ENCODE measurements at places on chromosomes 6 and 20.

- no peak for DNase-seq
These were observed 31.3 kb upstream of the CHD6 start for GRCh38 chr20:41649489-41649888.

DNA sequence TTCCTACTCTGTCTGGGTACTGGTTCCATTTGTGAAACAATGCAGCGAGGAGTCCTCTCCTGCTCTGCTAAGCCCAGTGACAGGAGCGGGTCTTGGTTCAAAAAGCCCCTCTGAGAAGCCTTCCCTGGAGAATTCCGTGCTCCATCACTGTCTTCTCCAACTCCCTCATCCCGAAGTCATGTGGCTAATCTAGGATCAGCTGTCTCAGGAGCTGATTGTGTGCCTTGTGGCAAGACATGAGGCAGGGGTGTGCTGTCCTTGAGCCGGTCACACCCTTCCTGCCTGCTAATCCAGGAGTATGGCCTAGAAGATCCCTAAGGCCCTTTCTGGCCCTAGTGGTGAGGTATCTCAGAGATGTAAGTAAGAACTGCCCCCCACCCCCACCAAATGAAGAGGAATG is 72.0 kb downstream of the EFCAB8 start:
- no peak for DNase-seq

- no peak for DNase-seq
These were observed 280.3 kb upstream of the SYNCRIP start for GRCh38 chr6:85923013-85923430.

DNA sequence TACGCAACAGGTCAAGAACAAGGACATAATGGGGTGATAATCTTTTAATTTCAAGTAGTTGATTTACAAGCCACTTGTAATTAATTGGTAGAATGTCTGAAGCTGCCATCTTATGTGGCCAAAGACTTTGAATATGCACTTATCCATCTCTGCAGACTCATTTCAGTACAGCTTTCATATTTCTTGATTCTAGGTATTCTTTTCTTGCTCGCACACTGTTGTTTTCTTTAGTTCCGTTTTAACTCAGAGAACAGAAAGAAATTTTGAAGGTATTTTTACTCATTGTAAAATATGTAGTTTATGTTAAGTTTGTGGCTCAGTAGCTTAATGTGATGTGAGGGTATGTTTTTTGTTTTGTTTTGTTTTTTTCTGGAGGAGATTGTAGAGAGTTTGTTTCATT is 73.9 kb downstream of the UBR2 start:
- DNase-seq = no peak

DNA sequence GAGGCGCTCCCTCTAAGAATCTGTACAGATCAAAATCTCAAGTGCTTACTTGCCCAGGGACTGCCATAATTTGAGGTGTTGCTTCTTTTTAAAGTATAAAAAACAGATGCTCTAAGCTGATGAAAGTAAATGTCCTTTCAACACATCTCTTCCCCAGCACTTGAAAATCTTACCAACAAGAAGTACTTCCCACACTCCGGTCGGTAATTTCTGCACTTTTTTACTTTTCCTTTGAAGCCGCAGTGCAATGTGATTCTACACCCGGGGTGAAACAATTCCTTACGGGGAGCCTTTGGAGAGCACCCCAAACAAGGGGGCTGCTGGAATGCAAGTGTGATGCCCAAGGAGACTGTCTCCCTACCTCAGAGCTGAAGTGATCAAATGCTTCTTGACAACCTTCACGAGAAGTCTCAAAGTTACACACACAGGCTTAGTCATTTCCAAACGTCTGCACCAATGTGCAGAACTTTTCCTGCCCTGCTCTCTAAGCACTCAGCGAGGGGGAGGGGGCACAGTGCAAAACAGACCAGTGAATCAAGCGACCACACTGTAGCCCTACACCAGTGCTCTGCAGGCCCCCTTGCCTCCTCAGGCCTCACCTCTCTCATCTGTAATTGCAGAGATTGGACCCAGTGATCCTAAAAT is 56.7 kb downstream of the ATXN1 start:
- no peak for DNase-seq
